MCF 10A (cell line): ENCODE measurements at places on chromosomes 13 and 19.
A peak's percentile ranks its signal among the peaks of the same experiment; 100 is the strongest.

DNA sequence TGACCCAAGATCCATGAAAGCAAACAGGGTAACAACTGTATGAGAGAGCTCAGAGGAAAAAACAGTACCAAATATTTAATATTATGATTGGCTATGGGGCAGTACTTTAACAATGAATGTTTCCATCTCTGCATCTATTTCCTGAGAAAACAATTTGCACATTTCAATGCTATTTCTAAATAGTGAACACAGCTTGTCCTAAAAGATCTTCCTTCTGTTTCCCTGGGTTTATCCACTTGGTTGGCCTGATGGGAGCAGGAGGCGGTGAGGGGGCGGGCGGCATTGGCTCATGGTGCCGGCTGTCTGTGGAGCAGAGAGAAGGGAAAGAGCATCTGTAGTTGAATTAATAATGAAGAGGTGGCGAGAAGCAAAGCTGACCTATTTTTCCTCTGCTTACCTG is 291.4 kb downstream of the DCLK1 start:
- H3K27me3 ChIP-seq = no peaks in the 10 kb centered on the region
- no peak overlapping the region for H3K4me3 ChIP-seq
- H3K4me1 ChIP-seq = no peaks in the 10 kb centered on the region
- no peak for DNase-seq
- H3K36me3 ChIP-seq = no peaks in the 10 kb centered on the region

DNA sequence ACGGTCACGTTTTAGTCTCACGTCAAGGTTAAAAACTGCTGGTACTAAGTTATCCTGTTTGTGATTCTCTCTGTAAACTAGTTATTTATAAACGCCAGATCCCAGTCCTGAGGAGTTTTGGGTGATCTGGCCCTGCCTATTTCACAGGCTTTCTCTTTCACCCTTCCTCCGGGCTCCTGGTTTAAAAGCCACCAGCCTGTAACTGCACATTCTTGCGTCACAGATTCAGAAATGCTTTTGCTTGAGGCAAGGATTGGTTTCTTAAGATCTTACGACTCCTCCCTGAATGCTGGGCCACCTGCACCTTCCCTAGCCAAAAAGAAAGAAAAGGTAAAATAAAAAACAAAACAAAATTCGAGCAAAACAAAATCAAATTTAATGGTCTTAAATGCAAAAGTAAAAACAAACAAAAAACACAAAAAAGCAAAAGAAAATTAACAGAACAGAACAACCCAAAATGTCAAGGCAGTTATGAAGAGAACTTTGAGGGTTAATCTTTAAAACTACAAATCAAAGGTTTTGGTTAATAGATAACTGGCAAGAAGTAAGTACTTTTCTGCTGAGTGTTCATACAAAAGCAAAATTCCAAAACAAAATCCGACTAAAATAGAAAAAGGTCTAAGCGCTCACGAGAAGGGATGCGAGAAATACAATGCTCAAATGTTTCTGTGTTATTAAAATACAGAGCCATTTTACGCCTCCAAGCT is 18.6 kb upstream of the TIMM44 start:
- no peaks in the 10 kb centered on the region for H3K4me1 ChIP-seq
- H3K27ac ChIP-seq = no peak overlapping the region
- DNase-seq = no peak
- H3K27me3 ChIP-seq = no peaks in the 10 kb centered on the region
- peaks cover 72% of the 10 kb centered on the region for H3K36me3 ChIP-seq
- no peak overlapping the region for H3K4me3 ChIP-seq

- H3K4me1 ChIP-seq = no peaks in the 10 kb centered on the region
- DNase-seq = no peak
- no peaks in the 10 kb centered on the region for H3K27me3 ChIP-seq
- H3K4me3 ChIP-seq = no peak overlapping the region
- no peaks in the 10 kb centered on the region for H3K36me3 ChIP-seq
Measured at GRCh38 chr19:17379221-17379631, 2.1 kb upstream of the PLVAP start.

- H3K27ac ChIP-seq = no peak overlapping the region
- DNase-seq = peak; percentile 24
- no peaks in the 10 kb centered on the region for H3K36me3 ChIP-seq
- no peaks in the 10 kb centered on the region for H3K4me1 ChIP-seq
- no peak overlapping the region for H3K4me3 ChIP-seq
Measured at GRCh38 chr19:23774106-23774505, 15.4 kb upstream of the ZNF681 start.

GRCh38 chr13:21014139-21014501 is 47.3 kb downstream of the LATS2 start:
- H3K27ac ChIP-seq = peak overlapping the region; percentile 30
- H3K36me3 ChIP-seq = peaks cover 27% of the 10 kb centered on the region
- no peaks in the 10 kb centered on the region for H3K27me3 ChIP-seq
- DNase-seq = no peak
- peaks cover 58% of the 10 kb centered on the region for H3K4me1 ChIP-seq

DNA sequence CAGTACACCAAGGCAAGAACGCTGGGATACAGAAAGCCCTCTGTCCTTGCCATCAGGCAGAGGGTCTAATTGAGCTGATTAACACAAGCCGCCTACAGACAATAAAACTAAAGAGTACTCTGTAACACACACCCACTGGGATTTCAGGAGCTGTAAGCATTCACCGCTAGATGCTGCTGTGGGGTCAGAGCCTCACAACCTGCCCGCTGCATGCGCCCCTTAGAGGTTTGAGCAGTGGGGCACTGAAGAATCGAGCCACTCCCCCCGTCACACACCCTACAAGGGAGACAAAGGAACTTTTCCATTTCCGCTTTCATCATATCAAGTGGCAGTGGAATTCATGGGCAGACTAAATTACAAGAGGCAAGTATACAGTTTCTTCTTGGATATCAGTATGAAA is 1080.6 kb downstream of the PCDH17 start:
- H3K4me1 ChIP-seq = no peaks in the 10 kb centered on the region
- no peak for DNase-seq
- no peak overlapping the region for H3K27ac ChIP-seq
- no peaks in the 10 kb centered on the region for H3K27me3 ChIP-seq

- H3K4me1 ChIP-seq = no peaks in the 10 kb centered on the region
- no peak overlapping the region for H3K4me3 ChIP-seq
- DNase-seq = no peak
- H3K27ac ChIP-seq = no peak overlapping the region
- H3K36me3 ChIP-seq = no peaks in the 10 kb centered on the region
Measured at GRCh38 chr13:32317716-32318465, 2.6 kb downstream of the BRCA2 start.

DNA sequence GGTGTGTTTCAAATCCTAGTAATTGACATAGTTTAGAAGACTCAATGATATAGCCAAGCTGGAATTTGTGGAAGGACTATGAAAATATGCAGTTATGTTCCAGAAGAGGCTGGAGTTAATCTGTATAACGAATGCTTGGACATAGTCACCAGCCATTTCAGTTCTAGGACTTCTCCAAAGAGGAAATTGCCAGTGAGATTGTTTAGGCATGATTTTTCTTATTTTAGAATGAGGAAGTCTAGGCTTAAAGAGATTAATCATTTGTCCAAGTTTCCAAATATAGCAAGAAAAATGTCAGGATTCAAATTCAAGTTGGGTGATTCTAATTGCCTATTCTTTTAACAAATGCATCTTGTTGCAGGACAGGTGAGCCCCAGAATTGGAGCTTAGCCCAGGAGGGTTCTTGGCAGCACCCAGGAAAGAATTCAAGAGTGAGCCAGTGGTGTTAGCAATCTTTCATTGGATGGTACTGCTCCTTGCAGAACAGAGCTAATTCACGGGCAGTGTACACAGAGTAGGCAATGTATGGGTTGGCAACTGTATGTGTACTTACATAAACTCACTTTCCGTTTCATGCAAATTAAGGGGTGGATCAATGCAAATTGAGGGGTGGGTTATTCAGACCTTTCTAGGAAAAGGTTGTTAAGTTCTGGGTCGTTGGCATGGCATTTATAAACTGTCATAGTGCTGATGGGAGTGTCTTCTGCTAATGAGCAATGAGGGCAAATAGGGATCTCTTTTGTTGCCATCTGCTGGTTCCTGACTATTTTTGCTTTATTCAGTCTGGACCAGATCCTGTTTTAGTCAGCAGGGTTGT is 763.1 kb upstream of the SLITRK1 start:
- peak; percentile 11 for DNase-seq
- no peaks in the 10 kb centered on the region for H3K36me3 ChIP-seq
- no peaks in the 10 kb centered on the region for H3K27me3 ChIP-seq
- H3K27ac ChIP-seq = no peak overlapping the region
- no peak overlapping the region for H3K4me3 ChIP-seq

- H3K4me1 ChIP-seq = peaks cover 6% of the 10 kb centered on the region
- no peaks in the 10 kb centered on the region for H3K27me3 ChIP-seq
- DNase-seq = no peak
- no peak overlapping the region for H3K4me3 ChIP-seq
Measured at GRCh38 chr19:3167533-3168272, 10.9 kb upstream of the S1PR4 start.

DNA sequence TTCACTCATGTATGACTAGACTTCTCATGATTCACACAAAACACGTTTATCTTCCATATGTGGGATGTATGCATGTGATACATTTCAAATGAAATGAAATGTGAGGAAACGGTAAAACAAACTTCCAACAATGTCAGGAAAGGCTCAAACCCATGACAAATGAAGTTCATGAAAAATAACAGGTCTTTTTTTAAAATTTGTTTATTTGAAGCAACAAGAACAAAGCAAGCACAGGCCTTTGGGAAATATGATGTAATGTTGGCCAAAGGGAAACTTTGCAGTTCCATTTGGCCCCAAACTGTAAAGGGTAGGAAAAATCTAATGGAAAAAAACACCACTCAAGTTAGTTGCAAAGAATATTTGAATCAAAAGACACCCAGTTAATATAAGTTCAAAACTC is 463.8 kb upstream of the ARGLU1 start:
- no peaks in the 10 kb centered on the region for H3K4me1 ChIP-seq
- no peaks in the 10 kb centered on the region for H3K36me3 ChIP-seq
- H3K27ac ChIP-seq = no peak overlapping the region
- no peak for DNase-seq

DNA sequence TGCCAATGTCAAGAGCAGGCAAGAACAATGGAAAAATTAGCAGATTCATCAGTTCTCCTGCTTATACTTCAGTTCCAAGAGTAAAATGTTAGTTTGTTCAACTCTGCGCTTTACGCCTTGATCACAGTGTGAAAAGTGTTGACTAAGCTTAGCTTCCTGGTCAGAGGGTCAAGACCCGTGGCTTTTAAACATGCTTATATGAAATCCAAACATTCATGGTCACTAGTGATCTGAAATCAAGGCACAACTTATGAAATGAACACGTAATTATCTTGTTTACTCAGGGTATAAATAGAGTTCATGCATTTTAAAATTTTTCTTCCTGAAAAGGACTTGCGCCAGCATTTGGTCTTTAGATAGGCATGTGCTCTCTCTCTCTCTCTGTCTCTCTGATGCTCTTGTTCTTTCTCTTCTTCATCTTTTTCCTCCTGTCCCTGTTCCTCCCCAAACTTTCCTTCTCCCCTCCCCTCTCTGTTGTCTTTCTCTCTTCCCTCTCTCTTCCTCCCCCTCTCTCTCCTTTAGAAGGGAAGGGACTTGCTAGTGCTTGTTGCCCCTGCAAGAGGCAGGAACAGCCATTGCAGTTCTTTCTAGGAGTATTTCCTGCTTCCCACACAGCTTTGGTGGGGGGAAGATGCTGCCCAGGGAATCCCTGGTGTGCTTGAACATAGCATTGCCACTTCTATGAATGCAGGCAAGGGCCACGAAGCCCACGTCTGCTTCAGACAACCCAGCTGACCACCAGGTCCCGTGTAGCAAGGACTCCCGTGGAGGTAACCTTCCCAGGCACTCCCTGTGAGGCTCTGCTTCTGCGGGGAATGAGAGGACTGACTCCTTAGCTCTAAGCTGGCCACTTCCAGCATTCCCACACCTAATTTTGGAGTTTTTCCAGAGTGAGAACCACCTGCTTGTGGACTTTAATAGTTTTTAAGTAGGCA is 7.1 kb upstream of the ZNF536 start:
- H3K27ac ChIP-seq = no peak overlapping the region
- H3K36me3 ChIP-seq = no peaks in the 10 kb centered on the region
- no peak overlapping the region for H3K4me3 ChIP-seq
- no peaks in the 10 kb centered on the region for H3K27me3 ChIP-seq

GRCh38 chr13:111881700-111882099 is 185.2 kb upstream of the SOX1 start:
- no peak overlapping the region for H3K27ac ChIP-seq
- H3K27me3 ChIP-seq = no peaks in the 10 kb centered on the region
- no peak for DNase-seq
- no peaks in the 10 kb centered on the region for H3K4me1 ChIP-seq

GRCh38 chr13:23547000-23547590 is 23.1 kb upstream of the TNFRSF19 start:
- no peaks in the 10 kb centered on the region for H3K36me3 ChIP-seq
- no peak for DNase-seq
- no peak overlapping the region for H3K4me3 ChIP-seq
- H3K27me3 ChIP-seq = no peaks in the 10 kb centered on the region
- no peak overlapping the region for H3K27ac ChIP-seq
- H3K4me1 ChIP-seq = no peaks in the 10 kb centered on the region

GRCh38 chr13:90839061-90839460 is 508.4 kb upstream of the MIR17HG start:
- H3K27me3 ChIP-seq = no peaks in the 10 kb centered on the region
- no peaks in the 10 kb centered on the region for H3K36me3 ChIP-seq
- no peak overlapping the region for H3K4me3 ChIP-seq
- H3K4me1 ChIP-seq = peaks cover 14% of the 10 kb centered on the region
- no peak for DNase-seq

DNA sequence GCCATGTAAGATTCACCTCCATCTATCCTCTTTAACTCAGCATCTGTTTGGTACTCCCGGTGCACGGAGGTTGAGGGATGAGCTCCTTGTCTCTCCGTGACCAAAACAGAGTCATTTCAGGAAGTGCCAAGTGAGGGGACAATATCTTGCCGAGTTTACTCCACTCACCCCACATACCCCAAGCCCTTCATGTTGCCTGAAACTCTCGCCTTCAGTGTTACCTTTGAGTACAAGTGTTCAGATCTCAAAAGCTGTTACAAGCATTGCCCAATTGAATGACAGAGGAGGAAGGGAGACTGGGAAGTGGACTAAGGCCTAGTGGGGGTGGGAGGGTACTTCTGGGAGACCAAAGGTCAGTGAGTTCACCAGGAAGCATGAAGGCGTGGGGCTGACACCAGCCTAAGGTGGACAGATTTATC is 6.0 kb upstream of the SIGLEC12 start:
- H3K27ac ChIP-seq = no peak overlapping the region
- H3K4me3 ChIP-seq = no peak overlapping the region
- DNase-seq = no peak
- no peaks in the 10 kb centered on the region for H3K4me1 ChIP-seq
